ENCODE measurements at places on chromosomes 5 and 9. TPM values are rescaled to one million over a fixed set of nuclear protein-coding genes. Genes with fewer than 3 reads are reported as not detected.
A peak's percentile ranks its signal among the peaks of the same experiment; 100 is the strongest.

- no peak for DNase-seq
Measured at GRCh38 chr9:118561051-118561450, 808.2 kb downstream of the BRINP1 start.

DNA sequence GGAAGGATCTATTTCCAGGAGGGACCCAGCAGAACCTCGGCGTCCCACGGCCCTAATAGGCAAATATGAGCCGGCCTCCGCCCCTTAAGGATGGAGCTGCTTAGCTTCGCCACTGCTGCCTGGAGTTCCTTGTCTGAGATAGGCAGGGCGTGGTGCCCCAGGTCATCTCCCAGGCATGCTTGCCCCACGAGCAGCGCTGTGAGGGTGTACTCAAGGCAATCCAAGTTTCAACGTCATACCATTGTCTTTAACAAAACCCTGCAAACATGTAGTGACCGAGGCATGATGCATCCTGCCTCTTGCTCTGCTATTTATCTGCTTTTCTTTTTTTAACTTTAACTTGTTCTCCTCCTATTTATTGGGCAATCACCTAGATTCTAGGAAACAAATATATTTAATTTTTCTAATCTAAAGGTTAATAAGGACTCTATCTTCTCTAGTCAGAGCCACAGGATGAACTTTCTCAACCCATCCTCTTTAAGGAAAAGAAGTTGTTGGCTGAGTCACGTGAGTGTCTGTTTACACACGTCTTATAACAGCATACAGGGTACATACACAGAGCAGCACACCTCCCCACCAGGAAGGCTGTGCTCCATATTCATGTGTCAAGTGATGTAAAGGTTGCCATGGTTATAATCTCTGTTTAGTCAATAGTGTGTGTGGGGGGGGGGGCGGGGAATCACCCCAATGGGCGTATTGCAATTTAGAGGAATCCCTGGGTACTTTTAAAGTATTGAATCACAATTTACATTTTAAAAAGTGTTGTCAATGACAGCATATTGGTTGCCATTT lies 27.3 kb upstream of the ZSWIM6 start:
- DNase-seq: no peak

- DNase-seq: no peak
Measured at GRCh38 chr9:136629879-136630661, 32.6 kb upstream of the EGFL7 start.

- DNase-seq: no peak
Measured at GRCh38 chr5:33719769-33720168, 172.0 kb downstream of the ADAMTS12 start.

DNA sequence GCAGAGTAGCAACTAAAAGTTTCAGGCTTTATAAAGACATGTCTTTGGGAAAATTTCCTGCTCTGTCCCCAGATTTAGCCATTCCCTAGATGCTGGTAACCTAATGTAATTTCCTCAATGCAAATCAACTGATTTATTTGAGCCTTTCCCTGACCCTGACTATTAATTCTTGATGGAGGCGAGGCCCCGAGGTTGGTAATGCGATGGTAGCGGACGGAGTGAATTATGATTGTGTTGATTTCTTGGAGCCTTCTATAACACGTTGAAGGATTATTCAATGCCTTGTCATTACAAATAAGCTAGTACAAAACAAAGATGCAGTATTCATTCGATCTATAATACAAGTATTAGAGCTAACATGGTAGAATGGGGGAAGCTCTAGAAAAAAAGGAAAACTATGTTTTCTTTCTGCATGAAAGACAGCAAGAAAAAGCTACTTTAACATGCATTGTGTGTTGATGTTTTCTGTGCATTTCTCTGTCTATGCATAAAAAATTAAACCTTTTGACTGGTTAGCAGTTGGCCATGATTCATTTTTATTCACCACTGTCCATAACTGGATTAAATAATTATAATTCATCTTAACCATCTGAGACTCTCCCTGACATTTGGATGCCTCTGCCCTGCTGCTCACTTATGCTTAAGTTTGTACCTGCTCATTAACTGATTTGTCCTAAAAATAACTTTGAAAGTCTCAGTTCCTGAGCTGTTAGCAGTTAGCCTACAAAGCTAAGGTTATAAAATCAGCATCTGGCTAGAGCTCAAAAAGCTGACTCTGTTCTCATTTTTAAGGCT lies 490.2 kb upstream of the NUDT12 start:
- DNase-seq: no peak

GRCh38 chr5:132915681-132916080 lies 42.2 kb downstream of the LEAP2 start:
- DNase-seq: peak; percentile 52

- DNase-seq: no peak
Measured at GRCh38 chr5:126417178-126417577, 6.0 kb upstream of the GRAMD2B start.

- no peak for DNase-seq
Measured at GRCh38 chr5:67494186-67494855, 297.7 kb upstream of the CD180 start.

GRCh38 chr9:87529671-87530070 lies 32.0 kb downstream of the DAPK1 start:
- DNase-seq: no peak

GRCh38 chr9:138073808-138074207 lies 196.2 kb downstream of the CACNA1B start:
- DNase-seq: no peak

DNA sequence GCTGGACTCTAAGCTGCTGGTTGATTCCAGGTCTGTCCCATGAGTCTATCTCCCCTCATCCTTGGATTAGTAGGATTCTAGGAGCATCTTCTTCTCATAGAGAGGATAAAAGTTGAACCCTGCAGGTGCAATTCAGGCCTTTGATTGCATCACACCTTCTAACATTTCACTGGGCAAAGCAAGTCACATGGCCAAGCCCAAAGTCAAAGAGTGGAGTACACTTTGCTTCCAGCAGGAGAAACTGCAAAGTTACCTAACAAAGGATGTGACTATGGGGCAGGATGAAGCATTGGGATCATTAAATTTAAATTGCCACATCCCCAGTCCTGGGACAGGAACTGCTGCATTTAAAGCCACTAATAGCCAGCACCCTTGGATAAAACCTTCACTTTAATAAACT lies 51.0 kb upstream of the EGFLAM start:
- DNase-seq: no peak

- DNase-seq: no peak
Measured at GRCh38 chr5:56077796-56078233, 83.1 kb upstream of the IL6ST start.

DNA sequence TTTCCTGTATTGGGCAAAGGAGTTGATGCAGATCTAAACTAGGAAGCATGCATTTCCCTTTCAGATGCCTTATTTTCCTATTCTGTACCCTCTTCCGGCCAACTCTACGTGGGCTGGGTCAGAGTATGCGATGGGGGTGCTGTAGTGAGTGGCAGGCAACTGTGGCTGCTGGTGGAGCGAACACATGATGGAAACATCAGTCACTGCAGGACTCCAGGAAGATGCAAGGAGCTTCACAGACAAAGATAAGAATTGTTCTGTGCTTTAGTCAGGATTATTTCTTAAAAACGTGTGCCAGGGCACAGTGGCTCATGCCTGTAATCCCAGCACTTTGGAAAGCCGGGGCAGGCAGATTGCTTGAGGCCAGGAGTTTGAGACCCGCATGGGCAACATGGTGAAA lies 75.1 kb downstream of the PSAT1 start:
- DNase-seq: no peak

DNA sequence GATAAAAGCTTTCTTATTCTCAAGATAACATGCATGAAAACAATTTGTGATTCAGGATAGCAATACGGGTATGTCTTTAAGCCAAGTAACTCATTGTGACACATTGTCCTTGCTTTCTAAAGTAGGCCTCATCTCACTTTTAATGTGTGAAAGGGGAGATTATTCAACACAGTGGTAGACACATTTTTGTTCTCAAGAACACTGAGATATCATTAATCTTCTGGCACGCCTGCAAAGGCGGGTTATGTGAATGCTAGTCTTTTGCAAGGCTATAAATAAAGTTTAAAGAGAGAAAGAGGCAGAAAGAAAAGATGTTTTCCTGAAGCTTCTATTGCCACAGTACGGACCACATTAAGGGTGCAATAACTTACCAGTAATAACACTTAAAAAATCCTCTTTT lies 181.8 kb upstream of the MEF2C start:
- no peak for DNase-seq

GRCh38 chr9:122005597-122005996 lies 87.5 kb downstream of the TTLL11 start:
- DNase-seq: no peak

- no peak for DNase-seq
Measured at GRCh38 chr5:111694133-111694532, 62.9 kb downstream of the NREP start.

The GPR151 gene
- total RNA-seq: not detected

The ZNG1C gene
- total RNA-seq: 9.6 TPM

The EFNA5 gene
- total RNA-seq: 101 TPM

The PLPP1 gene
- 181 TPM for total RNA-seq

The FOXD4L3 gene
- total RNA-seq: under 0.01 TPM

The SOX30 gene
- not detected for total RNA-seq

Measured in dermis microvascular lymphatic vessel endothelial cell (primary cell).